WERI-Rb-1 (cell line): ENCODE measurements at places on chromosomes 11 and 22.

DNA sequence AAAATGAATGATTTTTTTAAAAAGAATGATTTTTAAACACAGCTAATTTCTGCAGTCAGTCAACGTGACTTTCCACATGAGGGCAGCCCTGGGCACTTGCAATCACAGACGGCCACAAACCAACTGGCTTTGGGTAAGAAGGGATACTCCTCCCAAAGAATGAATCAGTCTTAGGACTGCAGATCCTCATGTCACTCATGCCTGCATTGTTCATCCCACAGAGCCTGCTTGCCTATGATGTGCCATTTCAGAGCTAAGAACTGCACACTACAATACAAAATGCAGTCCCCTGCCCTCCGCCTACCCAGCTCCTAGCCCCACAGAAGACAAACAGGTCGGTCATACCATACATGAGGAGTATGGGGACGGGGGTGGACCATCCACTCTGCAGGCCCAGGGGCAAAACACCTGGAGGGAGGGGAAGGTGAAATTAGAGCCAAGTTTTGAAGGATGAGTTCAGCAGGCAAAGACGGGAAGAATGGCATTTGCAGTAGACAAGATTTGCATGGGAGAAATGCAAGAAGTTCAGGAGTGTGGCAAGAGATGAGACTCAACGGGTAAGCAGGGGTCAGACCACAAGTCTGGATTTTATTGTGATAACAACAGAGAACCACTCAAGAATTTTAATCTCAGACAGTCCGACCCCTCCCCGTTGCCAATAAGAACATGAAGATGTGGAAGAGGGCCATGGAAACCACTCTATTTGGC is 24.7 kb downstream of the PACSIN2 start:
- DNase-seq = peak; percentile 24

- DNase-seq = no peak
These were observed 11.9 kb downstream of the MICALL1 start for GRCh38 chr22:37917874-37918548.

GRCh38 chr11:118911880-118912741 is 13.6 kb downstream of the BCL9L start:
- DNase-seq = peak; percentile 65

DNA sequence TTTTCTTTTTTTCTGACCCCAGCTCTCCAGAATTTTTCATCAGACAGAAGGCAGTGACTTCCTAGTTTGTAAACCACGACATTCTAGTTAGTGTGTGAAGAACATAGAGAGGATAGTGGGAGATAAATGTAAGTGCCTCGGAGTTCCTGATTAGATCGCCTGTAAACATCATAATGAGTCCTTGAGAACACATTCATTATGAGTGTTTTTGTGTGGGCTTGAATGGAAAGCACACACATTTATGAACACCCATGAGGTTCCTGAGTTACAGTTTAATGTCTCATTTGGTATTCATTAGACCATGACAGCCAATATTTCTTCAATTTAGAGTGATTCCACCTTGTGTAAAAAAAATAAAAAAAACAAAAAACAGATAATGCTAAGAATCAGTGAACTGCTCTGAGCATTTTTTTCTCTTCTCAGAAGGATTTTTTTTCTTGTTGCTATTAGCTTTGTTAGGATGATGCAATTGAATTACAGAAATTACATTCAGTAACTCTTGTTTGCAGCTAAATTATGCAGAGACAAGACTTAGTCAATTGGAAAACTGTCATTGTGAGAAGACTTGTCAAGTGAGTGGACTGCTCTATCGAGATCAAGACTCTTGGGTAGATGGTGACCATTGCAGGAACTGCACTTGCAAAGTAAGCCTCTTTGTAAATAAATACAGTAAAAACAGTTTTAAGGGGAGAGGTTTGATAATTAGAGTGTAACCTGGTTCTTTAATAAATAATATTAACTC is 257.6 kb downstream of the NELL1 start:
- no peak for DNase-seq

- DNase-seq = no peak
These were observed 720 bp downstream of the FAM118A start for GRCh38 chr22:45310331-45310976.

GRCh38 chr11:79304599-79305212 is 136.1 kb downstream of the TENM4 start:
- no peak for DNase-seq

GRCh38 chr11:23755076-23755475 is 741.8 kb upstream of the LUZP2 start:
- DNase-seq = no peak

DNA sequence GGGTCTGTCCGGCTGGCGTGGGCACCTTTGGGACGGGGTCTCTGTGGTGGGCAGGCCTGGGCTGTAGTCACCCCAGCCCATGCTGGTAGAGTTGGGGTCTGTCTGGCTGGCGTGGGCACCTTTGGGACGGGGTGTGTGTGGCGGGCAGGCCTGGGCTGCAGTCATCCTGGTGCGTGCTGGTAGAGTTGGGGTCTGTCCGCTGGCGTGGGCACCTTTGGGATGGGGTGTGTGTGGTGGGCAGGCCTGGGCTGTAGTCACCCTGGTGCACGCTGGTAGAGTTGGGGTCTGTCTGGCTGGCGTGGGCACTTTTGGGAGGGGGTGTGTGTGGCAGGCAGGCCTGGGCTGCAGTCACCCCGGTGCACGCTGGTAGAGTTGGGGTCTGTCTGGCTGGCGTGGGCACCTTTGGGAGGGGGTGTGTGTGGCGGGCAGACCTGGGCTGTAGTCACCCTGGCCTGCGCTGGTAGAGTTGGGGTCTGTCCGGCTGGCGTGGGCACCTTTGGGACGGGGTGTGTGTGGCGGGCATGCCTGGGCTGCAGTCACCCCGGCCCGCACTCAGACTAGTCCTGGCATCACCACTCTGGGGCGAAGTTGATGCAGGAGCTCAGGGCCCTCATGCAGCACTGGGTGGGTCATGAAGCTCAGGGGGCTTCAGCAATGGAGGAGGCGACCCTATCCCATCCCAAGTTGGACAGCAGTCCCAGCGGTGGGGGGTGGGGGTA is 19.3 kb downstream of the PRR33 start:
- DNase-seq = no peak

- DNase-seq = peak; percentile 83
These were observed 34.2 kb upstream of the FSHB start for GRCh38 chr11:30196400-30197206.

DNA sequence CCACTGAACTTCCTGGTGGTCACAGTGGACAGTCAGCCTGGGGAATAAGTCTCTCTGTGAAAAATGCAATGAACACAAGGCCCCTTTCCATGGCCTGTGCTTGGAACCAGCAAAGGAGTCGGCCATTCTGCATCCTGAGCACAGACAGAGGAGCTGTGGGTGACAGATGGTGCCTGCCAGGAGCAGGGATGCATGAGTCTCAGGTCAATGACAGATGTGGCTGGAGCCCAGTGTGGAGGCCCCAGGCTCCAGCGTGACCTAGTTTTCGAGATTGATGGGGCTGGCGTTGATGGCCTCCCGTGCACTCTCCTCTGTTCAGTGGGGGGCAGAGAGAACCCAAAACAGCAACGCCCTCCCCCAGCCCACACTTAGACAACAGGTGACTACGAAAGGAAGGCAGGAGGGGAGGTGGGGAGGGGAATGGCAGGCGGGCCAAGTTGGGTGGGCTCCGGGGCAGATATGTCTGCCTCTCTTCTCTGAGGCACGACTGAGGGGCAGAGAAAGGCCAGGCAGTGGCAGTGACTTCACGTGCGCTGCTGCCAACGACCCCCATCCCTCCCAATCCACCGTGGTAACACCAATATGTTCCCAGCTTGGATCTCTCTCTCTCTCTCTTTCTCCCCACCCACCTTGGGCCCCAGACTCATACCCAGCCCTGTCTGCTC is 34.4 kb upstream of the CD5 start:
- DNase-seq = peak; percentile 91

DNA sequence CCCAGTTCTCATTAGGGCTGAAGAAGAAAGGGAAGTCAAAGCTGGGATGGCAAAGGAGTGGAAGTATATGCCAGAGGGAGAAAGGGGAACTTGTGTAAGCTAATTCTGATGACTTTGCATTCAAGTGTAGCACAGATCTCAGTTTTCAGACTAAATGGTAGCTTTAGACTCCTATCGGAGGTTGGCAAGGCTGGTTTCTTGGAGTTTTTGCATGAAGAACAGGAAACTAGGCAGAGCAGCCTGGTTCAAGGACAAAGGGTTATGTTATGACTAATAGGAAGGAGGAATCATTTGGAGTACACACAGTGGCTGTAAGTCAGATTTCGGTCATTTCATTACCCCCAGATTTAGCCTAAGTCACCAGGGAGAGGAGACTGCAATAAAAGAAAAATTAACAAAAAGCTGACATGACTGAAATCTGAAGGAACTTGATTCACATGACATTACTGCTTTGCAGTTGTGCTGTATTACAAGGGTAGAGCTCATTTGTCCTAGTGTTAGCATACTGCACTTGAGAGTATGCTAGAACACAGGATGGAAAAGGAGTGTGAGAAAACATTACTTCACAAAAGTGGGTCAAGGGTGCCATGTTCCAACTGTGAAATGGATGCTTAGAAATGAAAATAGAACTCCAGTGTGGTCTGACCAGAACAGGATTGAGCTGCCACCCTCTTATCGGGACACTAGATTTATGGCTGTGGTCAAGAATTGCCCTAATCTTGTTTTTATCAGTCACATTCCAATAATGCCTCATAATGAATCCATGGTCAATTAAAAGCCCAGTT is 23.6 kb downstream of the ADM start:
- no peak for DNase-seq

DNA sequence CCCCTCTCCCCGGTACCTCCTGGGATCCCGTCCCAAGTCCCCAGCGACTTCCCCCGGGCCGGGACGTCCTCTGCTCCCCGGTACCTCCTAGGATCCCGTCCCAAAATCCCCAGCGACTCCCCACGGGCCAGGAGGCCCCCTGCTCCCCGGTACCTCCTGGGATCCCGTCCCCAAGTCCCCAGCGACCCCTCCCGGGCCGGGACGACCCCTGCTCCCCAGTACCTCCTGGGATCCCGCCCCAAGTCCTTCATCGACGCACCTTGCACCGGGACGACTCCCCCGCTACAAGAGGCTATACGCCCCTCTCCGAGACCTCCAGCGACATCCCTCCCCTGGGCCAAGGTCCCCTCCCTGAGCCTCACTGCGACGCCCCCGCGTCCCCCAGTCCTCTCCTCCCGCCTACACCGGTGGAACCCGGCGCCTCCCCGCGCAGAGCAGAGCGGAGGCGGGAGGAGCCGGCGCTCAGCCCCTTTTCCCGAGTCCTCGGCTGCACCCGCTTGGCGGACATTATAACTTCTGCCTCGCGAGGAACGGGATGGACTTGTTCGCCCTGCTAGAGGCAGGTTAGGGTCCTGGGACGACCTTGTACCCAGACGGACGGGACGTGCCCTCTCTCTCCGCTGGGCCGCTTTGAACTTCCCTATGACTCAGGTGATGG is 912 bp downstream of the KREMEN1 start:
- no peak for DNase-seq

GRCh38 chr22:22767876-22768602 is 119.6 kb upstream of the IGLL5 start:
- no peak for DNase-seq

GRCh38 chr11:3195251-3196160 is 23.1 kb downstream of the MRGPRG start:
- DNase-seq = peak; percentile 60

DNA sequence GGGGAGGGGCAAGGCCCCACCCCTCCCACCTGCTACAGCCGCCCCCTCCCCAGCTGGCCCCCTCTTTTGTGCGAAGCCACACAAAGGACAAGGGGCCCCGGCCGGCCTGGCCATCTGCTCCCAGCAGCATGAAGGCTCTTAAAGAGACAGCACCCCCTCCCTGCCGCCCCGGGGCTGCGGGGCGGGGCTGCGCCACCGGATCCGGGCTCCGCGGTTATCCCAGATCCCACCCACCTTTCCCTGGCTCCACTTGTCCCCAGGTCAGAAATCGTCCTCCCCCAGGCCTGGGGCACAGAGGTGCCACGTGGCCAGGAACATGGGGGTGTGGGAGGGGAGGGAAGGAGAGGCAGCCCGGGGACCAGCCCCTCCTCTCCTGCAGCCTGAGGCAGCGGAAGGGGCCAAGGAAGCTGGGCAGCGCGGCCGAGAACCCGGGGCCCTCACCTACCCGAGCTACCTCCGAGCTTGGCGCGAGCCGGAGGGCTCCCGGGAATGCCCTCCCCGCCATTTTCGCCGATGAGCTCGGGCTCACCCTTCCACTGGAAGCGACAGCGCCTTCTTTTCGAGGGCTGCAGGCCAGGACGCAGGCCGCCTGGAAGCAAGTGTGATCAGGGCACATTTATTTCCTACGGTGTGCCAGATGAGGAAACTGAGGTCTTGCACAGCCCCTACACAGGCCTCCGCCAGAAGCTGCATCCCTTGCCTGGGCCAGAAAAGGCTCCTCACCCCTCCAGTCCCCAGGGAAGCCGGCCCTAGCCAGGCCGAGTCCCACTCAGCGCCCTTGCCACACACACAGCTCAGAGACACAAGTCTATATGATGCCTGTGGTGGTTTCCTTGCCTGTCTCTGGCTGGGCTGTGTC is 2.5 kb upstream of the RCOR2 start:
- DNase-seq = peak; percentile 97

GRCh38 chr22:37498289-37498909 is 12.2 kb upstream of the MFNG start:
- DNase-seq = peak; percentile 83

- no peak for DNase-seq
These were observed 36.4 kb downstream of the DEPDC5 start for GRCh38 chr22:31790240-31790639.
